ENCODE measurements at places on chromosomes 6 and 20.

DNA sequence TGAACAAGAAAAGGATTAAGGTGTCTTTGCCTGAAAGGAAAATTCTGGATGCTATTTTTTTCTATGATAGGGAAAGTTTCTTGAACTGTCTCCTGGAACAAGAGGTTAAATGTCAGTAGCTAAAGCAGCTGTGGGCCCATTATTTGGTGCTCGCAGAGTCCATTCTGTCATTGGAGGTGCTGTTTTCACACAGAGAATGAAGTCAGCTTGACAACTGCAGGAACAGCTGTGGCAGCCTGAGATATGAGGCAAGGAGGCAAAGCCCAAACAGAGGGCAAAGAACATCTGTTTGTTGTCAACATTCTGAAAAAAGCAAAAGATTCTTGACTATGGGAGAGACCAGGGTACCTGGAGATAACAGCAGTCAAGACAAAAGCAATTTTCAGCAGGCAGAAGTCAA is 548.2 kb downstream of the KIF16B start:
- DNase-seq: no peak

GRCh38 chr6:167855825-167856425 is 29.2 kb downstream of the AFDN start:
- DNase-seq: peak; percentile 87

- DNase-seq: no peak
Observed at GRCh38 chr6:84466511-84466910, 239.1 kb upstream of the CEP162 start.

- no peak for DNase-seq
Observed at GRCh38 chr6:142406131-142406530, 104.3 kb downstream of the ADGRG6 start.

- no peak for DNase-seq
Observed at GRCh38 chr20:36847710-36848040, 28.3 kb upstream of the TLDC2 start.

GRCh38 chr6:29661071-29661470 is 4.2 kb downstream of the MOG start:
- no peak for DNase-seq

- peak; percentile 95 for DNase-seq
Observed at GRCh38 chr6:26196846-26197635, 109.8 kb downstream of the HFE start.

GRCh38 chr20:46586724-46587123 is 36.3 kb upstream of the OCSTAMP start:
- DNase-seq: no peak

DNA sequence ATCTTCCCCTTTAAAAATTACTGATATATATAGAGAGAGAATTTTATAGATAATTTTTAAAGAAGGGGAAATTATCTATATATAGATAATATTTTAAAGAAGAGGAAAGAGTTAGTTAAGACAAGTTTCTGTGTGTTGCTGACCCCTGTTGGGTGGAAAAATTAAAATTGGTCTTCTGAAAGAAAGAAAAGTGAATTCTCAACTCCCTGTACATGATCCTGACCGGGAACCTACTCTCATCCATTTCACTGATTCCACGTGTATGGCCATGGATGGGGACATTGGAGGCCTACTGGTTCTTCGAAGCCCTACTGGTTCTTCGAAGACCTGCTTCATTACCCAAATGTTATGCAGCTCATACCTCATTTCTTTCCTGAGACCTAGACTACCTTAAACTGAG is 53.0 kb upstream of the TCF21 start:
- DNase-seq: peak; percentile 22

All from fibroblast of the conjunctiva (primary cell).